ENCODE measurements at places on chromosomes 3 and 15.
A peak's percentile ranks its signal among the peaks of the same experiment; 100 is the strongest.

GRCh38 chr15:70318594-70319465, 221.1 kb upstream of the TLE3 start:
- DNase-seq = no peak

GRCh38 chr15:27064080-27064479, 93.1 kb downstream of the GABRG3 start:
- DNase-seq = no peak

DNA sequence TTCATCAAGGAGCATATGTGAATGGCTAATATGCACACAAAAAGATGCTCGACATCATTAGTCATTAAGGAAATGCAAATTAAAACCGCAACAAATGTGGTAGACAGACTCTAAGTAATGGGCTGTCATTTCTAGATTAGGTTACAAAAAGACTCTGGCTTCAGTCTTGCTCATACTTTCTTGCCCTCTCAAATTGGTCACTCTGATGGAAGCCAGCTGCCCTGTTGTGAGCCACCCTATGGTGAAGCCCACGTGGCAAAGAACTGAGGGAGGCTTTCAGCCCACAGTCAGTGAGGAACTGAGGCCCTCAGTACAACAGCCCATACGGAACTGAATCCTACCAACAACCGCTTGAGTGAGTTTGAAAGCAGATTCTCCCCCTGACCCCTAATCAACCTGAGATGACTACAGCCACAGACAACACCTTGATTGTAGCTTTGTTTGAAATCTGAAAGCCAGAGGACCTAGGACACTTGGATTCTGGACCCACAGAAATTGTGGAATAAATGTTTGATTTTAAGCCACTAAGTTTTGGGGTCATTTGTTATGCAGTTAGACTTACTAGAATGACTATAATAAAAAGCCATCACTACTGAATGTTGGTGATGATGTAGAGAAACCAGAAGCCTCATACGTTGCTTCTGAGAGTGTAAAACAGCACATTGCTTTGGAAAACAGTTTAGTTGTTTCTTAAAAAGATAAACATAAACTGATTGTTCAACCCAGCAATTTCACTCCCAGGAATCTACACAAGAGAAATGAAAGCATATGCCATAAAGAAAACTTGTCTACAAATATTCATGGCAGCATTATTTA, 45.7 kb downstream of the EHHADH start:
- no peak for DNase-seq

GRCh38 chr3:195907934-195908693, at the start of gene TNK2:
Gene TNK2 (minus strand): TSS chr3:195908551. CDS start chr3:195888588, 19,963 bp downstream.
- DNase-seq = peak; percentile 36

GRCh38 chr3:42032693-42033349, 58.3 kb upstream of the TRAK1 start:
- DNase-seq = no peak

- DNase-seq = peak; percentile 7
Observed at GRCh38 chr3:196127308-196128040, 45.6 kb upstream of the TFRC start.

- no peak for DNase-seq
Observed at GRCh38 chr3:51813539-51813938, 34.5 kb upstream of the IQCF6 start.

- DNase-seq = no peak
Observed at GRCh38 chr3:46433841-46434240, 26.8 kb downstream of the CCRL2 start.

GRCh38 chr3:71726146-71726545, 944 bp upstream of the EIF4E3 start:
- no peak for DNase-seq

- DNase-seq = no peak
Observed at GRCh38 chr15:61037031-61037430, 192.1 kb downstream of the RORA start.
